ENCODE measurements at places on chromosomes 13 and 19. TPM values are rescaled to one million over a fixed set of nuclear protein-coding genes. Genes with fewer than 3 reads are reported as not detected.

The FXYD1 gene
- total RNA-seq = 11.5 TPM

The METTL21C gene
- not detected for total RNA-seq

DNA sequence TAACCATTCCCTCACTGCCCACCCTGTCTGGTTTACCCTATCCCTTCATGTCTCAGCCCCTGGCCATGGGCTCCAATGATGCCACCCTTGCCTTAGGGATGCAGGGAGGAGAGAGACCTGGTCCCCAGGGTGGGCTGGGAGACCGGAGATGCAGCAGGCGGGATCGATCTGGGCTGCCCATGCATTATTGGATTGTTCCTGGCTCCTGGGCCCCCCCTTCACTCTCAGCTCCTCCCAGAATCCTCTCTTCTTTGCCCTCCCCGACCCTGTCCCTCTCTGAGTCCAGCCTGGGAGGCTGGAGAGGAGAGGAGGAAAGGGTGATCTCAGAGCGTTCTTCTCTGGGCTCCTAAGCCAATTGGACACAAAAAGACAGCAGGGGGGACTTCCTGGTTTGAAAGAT lies 5.8 kb downstream of the KASH5 start:
- DNase-seq = no peak

The HNRNPUL1 gene
- 360 TPM for total RNA-seq

The POP4 gene
- total RNA-seq = 83.5 TPM

The PEAK3 gene
- 0.18 TPM for total RNA-seq
